Activated CD4-positive, alpha-beta T cell treated with anti-CD3 and anti-CD28 coated beads, Interleukin-2, amount 50 U/mL, for 1 hour (primary cell): ENCODE measurements at places on chromosomes 2 and 18.
A peak's percentile ranks its signal among the peaks of the same experiment; 100 is the strongest.

GRCh38 chr2:57180042-57180567 is 866.5 kb upstream of the VRK2 start:
- no peak for DNase-seq

DNA sequence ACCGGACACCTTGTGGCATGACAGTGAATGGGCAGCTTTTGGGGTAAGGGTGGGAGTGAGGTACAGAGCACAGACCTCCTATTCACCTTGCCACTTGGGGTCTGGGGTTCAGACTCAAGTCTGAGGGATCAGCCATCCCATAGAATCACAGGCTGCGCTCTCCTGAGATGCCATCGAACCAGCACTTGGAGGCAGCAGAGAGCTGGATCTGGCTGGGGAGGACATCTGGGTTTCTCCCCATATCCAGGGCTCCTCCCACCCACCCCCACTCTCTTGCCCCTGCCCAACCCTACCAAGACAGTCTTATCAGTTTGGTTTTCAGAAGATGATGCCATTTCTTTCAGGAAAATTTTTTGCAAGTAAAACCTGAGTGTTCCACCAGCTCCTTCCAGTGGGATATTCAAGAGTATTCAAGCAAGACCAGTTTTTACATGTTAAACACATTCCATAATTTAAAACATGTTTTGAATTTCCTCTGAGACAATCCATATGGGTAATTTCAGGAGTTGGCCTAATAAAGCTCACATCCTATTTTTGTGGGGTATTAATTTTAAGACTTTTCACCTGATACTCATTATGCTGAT is 29.2 kb upstream of the TEX44 start:
- DNase-seq, result no peak

GRCh38 chr2:149028377-149028776 is 10.1 kb upstream of the LYPD6B start:
- no peak for DNase-seq

- DNase-seq, result no peak
Observed at GRCh38 chr2:20177556-20178248, 47.2 kb downstream of the SDC1 start.

- DNase-seq, result no peak
Observed at GRCh38 chr18:47215554-47216138, 35.8 kb downstream of the SKOR2 start.

- DNase-seq, result no peak
Observed at GRCh38 chr18:60445341-60445740, 72.8 kb upstream of the MC4R start.

DNA sequence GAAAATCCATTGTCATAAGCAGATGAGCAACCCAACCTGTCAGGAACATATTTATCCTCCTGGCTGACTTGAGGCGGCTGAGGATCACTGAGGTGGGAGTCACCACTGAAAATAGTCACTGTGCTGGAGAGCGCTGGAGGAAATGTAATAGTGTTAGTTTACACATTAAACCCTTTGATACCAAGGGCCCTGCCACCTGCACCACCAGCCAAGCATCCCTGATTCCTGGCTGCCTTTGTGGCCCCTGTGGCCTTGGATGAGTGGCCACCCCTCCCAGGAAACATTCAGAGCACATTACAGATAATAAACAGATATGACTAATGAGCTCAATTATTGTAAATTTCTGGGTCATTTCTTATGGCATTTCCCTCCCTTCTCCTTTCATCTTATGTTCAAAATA is 105.9 kb downstream of the LYPD1 start:
- no peak for DNase-seq

DNA sequence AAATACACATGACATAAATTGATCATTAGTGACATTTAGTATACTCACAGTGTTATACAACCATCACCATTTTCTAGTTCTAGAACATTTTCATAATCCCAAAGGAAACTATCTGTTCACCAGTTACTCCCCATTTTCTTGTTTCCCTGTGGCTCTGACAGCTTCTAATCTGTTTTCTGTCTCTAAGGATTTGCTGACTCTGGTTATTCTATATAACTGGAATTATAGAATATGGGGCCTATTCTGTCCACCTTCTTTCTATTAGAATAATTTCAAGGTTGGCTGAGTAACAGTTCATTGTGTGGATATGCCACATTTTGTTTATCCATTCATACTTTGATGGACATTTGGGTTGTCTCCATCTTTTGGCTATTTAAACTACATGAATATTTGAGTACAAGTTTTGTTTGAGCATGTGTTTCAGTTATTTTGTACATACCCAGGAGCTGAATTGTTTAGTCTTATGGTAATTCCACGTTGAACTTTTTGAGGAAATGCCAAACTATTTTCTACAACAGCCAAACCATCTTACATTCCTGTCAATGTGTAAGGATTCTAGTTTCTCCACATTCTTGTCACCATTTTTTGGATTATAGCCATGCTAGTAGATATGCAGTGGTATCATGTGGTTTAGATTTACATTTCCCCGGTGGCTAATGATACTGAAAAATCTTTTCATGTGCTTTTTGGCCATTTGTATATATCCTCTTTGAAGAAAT is 20.5 kb downstream of the KIAA1328 start:
- DNase-seq, result no peak

GRCh38 chr18:5568416-5568815 is 24.6 kb upstream of the EPB41L3 start:
- DNase-seq, result no peak

GRCh38 chr2:8679567-8679826 is 2.4 kb upstream of the ID2 start:
- DNase-seq, result no peak

GRCh38 chr2:173762221-173762620 is 203.0 kb downstream of the SP3 start:
- DNase-seq, result no peak

DNA sequence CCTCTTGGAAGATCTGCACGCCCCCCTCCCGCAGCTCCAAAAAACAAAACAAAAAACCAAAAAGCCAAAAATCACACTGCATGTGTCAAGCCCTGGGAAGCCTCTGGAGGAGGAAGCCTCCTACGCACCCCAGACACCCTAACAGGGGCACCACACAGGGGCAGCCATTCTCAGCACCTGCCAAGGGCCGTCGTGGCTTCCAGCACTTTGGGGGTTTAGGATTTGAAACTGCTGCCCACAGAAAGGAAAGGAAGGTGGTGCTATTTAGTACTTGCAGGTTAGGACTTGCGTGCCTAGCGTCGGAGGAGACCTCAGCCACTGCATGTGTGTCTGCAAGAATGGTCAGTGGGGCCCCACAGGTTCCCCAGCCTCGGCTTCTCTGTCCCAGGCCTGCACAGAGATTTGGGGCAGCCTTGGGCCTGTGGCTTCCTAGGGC is 419 bp upstream of the GPR55 start:
- DNase-seq, result no peak

GRCh38 chr2:164187121-164187520 is 434.2 kb downstream of the GRB14 start:
- no peak for DNase-seq

GRCh38 chr2:141035846-141036420 is 1094.9 kb downstream of the LRP1B start:
- no peak for DNase-seq

- DNase-seq, result no peak
Observed at GRCh38 chr2:56170504-56170903, 13.3 kb upstream of the CCDC85A start.

- no peak for DNase-seq
Observed at GRCh38 chr18:10797896-10798295, 272.1 kb downstream of the NAPG start.

- no peak for DNase-seq
Observed at GRCh38 chr2:129396980-129397599, 582.4 kb upstream of the RAB6C start.

DNA sequence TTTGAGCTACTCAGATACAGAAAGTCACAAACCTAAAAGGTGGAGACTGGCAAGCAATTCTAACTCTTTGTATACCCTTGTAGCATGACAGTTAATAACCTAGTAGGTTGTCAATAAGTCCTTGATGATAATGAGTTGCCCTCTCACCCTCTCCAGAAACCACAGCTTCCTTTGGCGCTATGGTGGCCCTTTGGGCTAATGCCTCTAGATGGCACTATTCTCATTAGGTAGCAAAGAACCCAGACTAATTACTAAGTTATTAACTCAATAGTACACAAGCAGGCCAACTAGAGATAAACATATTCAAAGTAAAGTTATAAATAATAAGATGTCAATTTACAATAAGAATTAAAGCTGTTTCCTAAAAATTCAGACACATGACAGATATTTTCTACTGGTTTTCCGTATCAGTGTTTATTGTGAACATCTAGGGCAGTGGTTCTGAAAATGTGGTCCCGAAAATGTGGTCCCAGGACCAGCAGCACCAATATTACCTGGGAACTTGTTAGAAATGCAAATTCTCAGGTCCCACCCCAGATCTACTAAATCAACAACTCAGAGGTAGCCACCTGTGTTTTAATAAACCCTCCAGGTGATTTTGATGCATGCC is 41.1 kb downstream of the LDAH start:
- peak; percentile 6 for DNase-seq

GRCh38 chr18:8389391-8390340 is 219.6 kb upstream of the RAB12 start:
- DNase-seq, result peak; percentile 2

DNA sequence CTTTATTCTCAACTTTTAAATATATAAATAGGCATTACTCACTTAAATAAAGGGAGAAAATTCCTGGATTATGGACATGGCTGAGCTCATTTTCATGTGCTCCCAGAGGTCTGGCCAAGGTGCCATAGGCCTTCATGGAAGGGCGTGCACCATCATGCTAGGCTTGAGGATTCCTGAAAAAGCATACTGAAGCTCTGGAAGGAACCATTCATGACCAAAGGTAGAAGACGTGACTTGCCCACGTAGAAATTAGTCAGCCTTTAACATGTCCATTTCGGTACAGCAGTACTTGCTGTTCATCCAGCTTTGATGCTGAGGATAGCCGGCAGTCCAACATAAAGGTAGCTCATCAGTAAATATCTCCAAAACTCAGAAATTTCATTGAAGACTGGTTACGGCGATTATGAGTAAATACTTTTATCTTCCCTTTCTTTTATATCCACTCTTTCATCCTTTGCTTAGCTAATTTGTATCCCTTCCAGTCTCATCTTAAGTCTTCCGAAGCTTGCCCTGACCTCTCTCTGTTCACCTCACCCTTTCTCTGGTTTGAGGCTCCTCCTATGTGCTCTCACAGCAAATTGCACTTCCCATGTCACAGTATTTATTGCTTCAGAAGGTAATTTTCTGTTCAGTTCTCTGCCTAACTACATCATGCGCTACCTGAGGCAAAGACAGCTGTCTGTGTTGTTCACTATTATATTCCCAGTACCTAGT is 32.3 kb upstream of the ASNSD1 start:
- DNase-seq, result no peak

GRCh38 chr2:146189541-146189940 is 1655.3 kb upstream of the ACVR2A start:
- DNase-seq, result no peak

- no peak for DNase-seq
Observed at GRCh38 chr2:215949991-215950404, 63.4 kb downstream of the MREG start.

DNA sequence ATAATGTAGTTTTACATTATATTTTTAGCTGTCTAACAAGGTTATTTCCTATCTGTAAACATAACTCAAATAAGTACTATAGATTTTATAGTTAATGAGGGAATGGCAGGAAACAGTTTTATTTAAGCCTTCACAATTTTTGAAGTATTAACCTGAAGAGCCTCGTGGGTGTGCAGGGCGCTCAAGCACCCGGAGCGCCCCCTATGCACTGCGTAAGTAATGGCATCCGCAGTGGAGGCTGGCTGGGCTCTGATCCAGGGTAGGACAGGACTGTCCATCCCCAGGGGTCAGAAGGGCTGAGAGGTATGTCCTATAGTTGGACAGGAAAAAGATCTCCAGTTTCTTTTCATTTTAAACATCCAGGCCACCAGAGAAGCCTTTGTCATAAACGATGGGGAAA is 8.2 kb upstream of the GBX2 start:
- DNase-seq, result no peak

- DNase-seq, result peak; percentile 55
Observed at GRCh38 chr2:24382363-24383073, 22.2 kb upstream of the ITSN2 start.

DNA sequence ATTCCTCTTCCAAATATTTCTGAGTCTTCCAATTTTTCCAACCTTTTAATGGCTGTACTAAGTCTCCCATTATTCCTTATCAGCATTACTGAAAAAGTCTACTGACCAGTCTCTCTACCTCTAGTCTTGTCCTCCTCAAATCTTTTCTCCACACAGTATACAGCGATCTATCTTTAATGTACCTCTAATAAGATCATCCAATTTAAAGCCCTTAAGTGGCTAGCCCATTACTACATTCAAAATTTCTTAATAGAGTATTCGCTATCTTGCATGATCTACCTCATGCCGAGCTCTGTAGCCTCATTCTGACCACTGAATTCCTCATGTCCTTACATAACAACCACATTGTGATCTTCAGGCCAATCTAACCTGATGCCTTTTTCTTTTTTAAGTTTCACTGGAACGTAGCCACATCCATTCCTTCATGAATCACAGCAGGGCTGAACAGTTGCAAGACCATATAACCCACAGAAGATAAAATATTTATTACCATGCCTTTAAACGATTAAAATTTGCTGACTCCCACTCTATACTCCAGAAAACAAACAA is 57.9 kb downstream of the SLC66A3 start:
- no peak for DNase-seq

DNA sequence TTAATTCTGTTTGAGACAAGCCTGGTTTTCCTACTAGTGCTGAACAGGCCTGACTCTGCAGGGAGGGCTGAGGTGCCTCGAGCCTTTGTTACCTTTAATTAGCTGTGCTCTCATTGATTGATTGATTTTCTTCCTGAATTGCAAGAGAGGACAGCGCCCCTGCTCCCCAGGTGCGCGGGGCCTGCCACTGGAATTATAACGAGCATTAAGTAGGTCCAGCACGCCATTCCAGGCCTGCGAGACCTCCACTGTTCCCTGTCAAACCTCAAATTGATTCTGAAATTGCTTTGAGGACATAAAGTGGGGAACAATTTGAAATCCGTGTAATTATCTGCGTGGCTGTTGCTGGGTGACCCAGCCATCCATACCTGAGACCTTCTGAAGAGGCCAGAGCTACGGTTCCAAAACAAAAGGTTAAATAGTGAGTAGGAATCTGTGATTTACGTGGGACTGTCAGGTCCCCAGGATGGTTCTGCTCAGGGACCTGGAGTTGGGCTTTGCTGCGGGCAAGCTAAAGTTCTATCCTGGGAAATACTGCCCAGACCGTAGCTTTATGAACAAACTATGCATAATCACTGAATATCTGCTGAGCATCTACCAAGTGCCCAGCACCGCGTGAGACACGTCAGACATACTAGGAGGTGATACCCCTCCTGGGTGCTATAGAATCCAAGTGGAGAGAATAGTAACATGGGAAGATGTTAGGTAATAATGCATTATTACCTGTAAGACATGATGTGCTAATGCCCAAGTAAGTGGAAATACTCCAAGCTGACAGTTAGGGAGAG is 104.1 kb downstream of the ZBTB7C start:
- no peak for DNase-seq
